ENCODE measurements at places on chromosomes 1 and 21.

- DNase-seq, result no peak
Measured at GRCh38 chr1:245142171-245142798, 12.5 kb upstream of the KIF26B start.

- DNase-seq, result no peak
Measured at GRCh38 chr1:51666478-51666877, 49.6 kb downstream of the OSBPL9 start.

DNA sequence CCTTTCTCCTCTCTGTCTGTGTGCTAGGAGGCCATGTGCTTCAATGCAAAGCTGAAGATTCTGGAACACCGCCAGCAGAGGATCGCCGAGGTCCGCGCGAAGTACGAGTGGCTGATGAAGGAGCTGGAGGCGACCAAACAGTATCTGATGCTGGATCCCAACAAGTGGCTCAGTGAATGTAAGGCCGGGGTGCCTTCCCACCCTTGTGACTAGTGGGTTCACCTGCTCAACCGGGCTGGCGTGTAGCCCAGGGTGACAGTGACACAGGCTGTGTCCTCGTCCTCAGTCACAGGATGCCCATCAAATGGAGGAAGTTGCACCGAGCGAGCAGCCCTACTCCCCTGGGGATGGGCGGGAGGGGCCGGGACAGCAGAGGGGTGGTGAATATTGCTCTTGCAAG is 544.1 kb downstream of the KIF26B start:
- peak; percentile 47 for DNase-seq

GRCh38 chr1:43005460-43006361 is 47.0 kb upstream of the SLC2A1 start:
- DNase-seq, result no peak

GRCh38 chr1:58233729-58234128 is 312.8 kb downstream of the OMA1 start:
- DNase-seq, result no peak

DNA sequence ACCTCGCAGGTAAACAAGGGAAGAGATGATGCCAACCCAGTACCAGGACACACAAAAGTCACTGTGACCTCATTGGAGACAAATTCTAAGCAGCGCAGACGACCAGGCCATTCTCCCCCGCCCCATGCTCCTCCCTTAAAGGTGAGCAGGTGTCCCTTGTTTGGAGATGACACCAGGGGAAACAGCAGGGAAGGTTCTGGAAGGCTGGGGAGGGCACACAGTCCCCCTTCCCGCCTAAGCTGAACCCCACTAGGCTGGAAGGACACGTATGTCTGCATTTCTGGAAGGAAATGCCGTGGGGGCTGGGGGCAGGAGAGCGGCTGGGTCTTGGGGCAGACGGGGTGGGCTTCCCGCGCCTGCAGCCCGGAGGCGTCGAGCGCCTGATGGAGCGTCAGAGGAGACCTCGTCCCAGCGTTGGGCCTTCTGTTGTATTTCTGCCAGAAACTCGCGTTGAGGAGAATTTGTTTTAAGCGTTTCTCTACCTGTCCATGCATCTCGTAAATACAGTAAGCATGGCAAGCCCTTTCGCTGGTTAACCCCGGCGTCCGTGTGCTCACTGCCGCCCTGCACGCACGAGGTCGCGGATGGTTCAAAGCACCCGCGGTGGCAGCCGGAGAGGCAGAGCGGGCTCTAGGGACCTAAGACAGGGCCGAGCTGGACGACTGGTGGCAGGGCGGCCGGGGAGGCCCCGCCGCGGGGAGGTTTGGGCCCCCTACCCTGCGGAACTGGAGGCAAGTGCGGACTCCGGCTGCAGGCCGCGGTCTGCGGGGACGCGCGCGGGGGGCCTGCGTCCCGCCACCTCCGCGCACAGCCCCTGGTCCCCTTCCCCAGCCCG is 1.2 kb upstream of the LHX4 start:
- DNase-seq, result no peak

DNA sequence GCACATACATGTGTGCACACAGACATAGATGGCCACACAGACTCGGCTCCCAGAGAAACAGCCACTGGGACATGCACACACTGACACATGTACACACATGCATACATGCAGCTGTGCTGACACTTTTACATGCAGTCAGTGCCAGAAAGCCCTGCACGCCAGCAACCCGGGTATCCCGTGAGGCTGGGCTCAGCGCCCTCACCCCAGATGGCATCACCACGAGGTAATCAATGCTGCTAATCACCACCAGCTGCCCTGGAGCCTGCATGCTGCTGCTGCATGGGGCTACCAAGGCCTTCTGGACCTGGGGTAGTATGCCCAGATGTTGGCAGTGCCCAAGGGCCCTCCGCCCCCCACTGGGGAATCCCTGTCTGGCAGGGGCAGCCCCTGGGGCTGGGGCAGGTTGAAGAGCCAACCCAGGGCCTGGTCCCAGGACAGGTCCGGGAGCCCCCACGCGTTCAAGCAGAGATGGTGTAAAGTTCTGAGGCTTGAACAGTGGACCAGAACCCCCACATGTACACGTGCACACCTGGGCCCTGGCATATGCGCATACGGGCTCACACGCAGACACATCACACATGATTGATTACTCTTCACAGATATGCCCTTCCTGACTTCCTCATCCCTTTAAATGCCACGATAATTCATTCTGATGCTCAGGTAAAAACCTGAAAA is 2.7 kb upstream of the COL16A1 start:
- no peak for DNase-seq

- no peak for DNase-seq
Measured at GRCh38 chr1:180230416-180230790, 339 bp downstream of the LHX4 start.

GRCh38 chr1:183443466-183443865 is 25.3 kb upstream of the NMNAT2 start:
- no peak for DNase-seq

GRCh38 chr1:51708911-51709760 is 92.2 kb downstream of the OSBPL9 start:
- no peak for DNase-seq

DNA sequence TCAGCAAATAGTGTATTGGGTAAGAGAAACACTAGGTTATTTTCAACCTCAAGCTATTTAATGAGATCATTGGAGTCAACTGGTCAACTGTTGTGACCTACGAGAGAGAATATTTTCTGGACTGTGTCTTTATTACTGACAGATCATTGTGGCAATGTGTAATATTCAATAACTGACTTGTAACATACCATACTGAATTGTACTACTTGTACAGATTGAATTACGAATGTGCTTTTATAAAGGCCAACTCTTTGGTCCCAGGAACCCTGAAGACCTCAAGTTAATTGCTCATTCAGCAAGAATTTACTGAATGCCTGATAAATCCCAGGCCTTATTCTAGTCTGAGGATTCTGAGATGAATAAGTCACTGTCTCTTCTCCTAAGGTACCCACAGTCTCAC is 56.1 kb upstream of the CAMK1G start:
- no peak for DNase-seq

GRCh38 chr21:24514081-24514733 is 1093.1 kb downstream of the MRPL39 start:
- no peak for DNase-seq

- DNase-seq, result no peak
Measured at GRCh38 chr1:910881-911721, 12.6 kb upstream of the SAMD11 start.

- DNase-seq, result no peak
Measured at GRCh38 chr21:39849014-39849655, 18.1 kb upstream of the PCP4 start.

DNA sequence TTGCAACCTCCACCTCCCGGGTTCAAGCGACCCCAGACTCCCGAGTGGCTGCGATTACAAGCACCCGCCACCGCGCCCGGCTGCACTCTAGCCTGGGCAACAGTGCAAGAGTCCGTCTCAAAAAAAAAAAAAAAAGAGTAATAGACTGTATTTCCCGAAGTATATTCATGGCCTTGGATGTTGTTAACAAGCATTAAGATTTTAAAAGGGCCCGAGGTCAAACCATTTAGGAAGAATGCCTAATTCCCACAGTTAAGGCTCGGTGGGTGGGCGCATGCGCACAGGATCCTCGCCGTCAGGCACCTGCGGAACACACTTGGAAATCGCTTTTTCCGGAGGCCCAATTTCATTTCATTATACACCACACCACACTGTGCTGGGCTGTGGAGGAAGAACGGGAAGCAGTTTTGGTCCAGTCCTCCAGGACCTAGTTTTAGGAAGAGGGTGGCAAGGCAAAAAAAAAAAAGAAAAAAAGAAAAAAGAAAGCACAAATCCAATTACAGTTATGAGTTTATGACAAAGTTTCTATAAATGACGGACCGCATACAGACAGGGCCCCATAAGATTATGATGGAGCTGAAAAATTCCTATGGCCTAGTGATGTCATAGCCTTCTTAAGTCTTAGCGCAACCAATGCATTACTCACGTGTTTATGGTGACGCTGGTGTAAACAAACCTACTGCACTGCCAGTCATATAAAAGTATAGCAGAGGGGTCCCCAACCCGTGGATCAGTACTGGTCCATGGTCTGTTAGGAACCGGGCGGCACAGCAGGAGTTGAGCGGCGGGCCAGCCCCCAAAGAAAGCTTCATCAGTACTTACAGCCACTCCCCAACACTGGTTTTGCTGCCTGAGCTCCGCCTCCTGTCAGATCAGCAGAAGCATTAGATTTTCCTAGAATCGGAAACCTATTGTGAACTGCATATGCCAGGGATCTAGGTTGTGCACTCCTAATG is 38.2 kb downstream of the H3-3A start:
- no peak for DNase-seq

DNA sequence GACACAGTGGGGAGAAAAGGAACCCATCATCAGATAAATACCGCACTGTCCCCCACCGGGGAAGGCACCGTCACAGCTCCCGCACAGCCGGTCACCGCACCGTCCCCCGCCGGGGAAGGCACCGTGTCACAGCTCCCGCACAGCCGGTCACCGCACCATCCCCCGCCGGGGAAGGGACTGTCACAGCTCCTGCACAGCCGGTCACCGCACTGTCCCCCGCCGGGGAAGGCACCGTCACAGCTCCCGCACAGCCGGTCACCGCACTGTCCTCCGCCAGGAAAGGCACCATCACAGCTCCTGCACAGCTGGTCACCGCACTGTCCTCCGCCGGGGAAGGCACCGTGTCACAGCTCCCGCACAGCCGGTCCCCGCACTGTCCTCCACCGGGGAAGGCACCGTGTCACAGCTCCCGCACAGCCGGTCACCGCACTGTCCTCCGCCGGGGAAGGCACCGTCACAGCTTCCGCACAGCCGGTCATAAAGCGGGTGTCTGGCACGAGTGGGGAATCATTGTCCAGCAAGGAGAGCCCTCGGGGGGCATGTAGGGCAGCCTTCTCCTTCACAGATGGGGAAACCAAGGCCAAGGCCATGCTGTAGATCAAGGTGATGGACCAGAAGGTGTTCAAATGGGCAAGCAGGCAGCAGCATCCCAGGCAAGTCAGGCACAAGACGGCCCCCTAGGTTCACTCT is 280.1 kb downstream of the NPHP4 start:
- no peak for DNase-seq

Data from NCI-H2029 treated with DMSO at 0.1 percent for 48 hours (cell line).